ENCODE measurements at places on chromosomes 11 and 22.

- no peak for DNase-seq
Measured at GRCh38 chr22:44116755-44117684, 63.7 kb upstream of the PARVG start.

- no peak for DNase-seq
Measured at GRCh38 chr11:104968355-104968855, at the start of gene CASP4. CASP4 (minus strand) TSS chr11:104968574; CDS start chr11:104968525, 49 bp downstream.

DNA sequence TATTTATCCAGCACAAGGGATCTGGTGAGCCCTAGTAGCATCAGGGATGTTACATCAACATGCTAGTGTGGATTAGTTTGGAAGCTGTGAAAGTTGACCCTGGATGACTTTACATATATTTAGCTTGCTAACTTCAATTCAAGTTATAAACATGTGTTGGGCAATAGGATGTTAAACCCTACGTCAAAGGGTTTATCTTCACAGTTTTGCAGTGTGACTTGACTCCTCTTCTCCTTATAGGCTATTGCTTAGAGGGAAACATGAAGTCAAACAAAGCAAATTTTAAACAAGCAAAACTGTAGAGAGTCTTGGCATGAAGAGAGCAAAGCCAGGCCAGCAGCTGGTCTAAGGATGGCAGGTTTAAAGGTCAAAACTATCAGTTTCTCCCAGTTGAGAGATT, 11.3 kb upstream of the CTSC start:
- no peak for DNase-seq

DNA sequence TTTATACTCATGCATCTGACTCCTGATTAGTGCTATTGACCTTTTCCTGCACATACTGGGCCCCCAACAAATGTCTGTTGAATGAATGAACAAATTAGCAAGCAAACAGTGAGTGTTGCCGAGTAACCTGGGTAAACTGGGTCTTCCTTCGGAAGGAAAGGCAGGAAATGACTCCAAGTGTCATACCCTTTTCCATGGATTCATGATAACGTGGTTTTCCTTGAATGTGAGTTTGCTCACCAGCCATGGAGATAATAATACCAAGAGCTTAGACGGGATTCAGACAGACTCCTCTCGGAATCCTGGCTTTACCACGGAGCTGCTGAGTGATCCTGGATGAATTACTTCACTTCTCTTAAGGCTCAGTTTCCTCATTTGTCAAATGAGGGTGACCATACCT, 16.7 kb downstream of the TECTA start:
- DNase-seq, result no peak

GRCh38 chr22:19831016-19831415, 23.7 kb downstream of the GNB1L start:
- DNase-seq, result no peak

DNA sequence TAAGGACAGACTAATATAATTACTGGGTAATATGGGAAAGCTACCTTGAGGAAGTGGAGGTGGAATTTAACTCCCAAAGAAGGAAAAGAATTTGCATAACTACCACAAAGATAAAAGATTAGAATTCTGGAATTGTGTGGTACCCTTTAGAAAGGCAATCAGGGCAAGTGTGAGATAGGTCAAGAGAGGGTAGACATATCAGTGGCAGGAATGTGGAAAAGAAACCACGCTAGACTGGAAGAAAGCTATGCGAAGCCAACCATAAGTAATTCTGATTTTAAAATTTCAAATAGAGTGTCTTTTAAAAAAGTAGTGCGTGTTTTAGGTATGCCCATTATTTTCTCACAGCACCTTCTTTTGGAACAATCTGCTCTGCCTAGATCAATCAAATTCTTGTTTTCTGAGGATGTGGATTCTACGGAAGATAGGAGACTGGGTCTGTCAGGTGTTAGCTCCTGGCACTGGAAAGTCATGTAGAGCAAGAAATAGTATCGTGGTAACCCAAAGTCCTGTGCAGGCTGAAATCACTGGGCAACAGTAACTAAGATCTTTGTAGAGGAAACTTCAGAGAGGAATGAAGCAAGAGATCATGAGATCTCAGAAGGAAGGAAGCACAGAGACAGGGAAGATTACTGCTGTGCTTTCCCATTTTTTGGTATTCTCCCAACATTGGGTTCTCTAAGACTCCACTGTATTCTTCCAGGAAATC, 111.3 kb upstream of the MTMR2 start:
- DNase-seq, result no peak

- DNase-seq, result no peak
Measured at GRCh38 chr11:109853156-109853776, 239.9 kb upstream of the ZC3H12C start.

- DNase-seq, result no peak
Measured at GRCh38 chr22:26404851-26405421, 24.1 kb upstream of the ASPHD2 start.

DNA sequence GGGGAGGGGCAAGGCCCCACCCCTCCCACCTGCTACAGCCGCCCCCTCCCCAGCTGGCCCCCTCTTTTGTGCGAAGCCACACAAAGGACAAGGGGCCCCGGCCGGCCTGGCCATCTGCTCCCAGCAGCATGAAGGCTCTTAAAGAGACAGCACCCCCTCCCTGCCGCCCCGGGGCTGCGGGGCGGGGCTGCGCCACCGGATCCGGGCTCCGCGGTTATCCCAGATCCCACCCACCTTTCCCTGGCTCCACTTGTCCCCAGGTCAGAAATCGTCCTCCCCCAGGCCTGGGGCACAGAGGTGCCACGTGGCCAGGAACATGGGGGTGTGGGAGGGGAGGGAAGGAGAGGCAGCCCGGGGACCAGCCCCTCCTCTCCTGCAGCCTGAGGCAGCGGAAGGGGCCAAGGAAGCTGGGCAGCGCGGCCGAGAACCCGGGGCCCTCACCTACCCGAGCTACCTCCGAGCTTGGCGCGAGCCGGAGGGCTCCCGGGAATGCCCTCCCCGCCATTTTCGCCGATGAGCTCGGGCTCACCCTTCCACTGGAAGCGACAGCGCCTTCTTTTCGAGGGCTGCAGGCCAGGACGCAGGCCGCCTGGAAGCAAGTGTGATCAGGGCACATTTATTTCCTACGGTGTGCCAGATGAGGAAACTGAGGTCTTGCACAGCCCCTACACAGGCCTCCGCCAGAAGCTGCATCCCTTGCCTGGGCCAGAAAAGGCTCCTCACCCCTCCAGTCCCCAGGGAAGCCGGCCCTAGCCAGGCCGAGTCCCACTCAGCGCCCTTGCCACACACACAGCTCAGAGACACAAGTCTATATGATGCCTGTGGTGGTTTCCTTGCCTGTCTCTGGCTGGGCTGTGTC, 2.5 kb upstream of the RCOR2 start:
- DNase-seq, result no peak

- no peak for DNase-seq
Measured at GRCh38 chr11:116509551-116509950, 263.2 kb downstream of the BUD13 start.

DNA sequence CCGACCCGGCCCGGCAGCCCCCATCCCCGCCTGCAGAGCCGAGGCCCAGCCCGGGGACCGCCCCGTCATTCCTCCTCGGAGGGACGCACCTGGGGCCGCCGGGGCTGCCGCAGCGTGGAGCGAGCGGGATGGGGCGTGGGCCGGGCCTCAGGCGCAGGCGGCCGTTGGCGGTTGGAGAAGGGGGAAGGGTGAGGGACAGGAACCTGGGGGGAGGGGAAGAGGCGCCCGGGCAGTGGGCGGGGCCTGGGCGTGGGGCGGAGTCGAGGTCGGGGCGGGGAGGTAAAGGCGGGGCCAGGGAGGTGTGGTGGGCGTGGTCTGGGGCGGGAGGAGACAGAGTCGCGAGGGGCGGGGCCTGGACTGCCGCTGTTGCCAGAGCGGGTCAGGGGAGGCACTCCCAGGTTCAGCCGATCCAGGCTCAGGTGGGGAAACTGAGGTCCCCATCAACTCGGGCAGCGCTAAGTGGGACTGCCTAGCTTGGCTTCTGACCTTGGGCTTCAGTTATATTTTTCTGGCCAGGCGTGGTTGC, at the start of gene TESMIN:
TSS of gene TESMIN (minus strand) at position 190 of the 526 bp plus-strand sequence. CDS start 860 bp downstream, outside the sequence.
- peak; percentile 92 for DNase-seq

DNA sequence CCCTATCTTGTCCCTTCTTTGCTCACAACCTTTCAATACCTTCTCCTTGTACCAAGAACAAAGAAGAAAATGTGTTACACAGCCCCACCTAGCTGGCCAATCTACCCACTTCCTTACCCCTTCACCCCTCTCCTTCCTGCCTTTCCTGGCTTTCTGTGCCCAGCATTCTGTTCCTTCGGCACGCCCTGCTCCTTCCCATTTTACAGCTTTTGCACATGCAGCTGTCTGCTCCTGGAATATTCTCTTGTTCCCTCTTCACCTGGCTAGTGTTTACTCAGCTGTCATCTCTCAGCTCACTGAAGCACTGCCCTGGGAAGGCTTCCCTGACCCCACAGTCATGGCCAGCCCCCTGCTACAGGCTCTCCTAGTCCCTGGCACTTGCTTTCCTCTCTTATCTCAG, 30.7 kb downstream of the SERPINH1 start:
- no peak for DNase-seq

DNA sequence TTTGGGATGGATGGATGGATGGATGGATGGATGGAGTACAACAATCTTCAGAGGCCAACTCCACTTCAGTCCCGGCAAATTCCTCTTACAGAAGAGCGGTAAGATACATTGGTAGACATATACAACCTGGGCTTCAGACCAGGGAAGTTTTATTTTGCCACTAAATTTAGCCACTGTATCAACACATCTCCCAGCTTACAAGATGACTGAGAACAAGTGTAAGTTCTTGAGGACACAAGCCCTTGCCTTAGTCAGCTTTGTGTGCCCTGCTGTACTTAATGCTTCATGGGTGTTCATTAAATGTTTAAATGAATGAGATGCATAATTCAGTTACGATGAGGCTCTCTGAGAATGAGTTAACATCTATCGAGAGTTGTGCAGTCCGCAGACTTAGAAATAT, 127.7 kb downstream of the COMMD9 start:
- DNase-seq, result no peak

DNA sequence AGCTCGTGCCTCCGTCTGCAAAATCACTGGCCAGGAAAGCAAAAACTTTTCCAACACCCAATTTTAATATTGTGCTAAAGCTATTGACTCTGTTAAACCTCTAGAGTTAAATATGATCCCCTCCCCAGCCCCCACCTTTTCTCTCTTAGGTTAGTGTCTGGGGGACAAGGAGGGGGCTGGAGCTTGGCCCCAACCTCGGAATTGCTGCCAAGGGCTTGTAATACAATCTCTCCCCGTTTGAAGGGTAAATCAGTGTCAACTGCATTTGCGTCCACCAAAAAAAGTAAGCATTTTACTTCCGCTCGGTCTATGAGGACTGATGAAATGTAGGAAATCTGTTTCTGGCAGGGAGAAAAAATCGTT, at the start of gene GAS2:
TSS of gene GAS2 (plus strand) at position 287 of the 363 bp plus-strand sequence. CDS start 8,259 bp downstream, outside the sequence.
- DNase-seq, result no peak

DNA sequence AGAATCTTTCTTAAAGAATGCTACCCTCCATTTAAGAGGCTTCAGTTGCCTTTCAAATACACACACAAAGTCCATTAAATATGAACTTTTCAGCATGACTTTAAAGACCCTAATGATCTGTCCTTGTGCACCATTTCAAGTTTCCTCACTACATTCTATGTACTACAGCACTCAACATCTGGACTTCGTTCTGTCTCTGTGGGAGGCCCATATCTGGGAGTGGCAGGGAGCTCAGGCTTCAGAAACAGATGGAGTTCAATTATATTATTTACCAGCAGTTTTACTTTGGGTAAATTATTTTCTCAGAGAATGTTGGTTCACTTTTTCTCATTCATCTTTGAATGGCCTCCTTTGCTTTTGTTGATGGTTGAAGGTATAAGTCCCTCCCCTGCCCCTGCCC, 67.4 kb downstream of the ANO3 start:
- DNase-seq, result no peak

DNA sequence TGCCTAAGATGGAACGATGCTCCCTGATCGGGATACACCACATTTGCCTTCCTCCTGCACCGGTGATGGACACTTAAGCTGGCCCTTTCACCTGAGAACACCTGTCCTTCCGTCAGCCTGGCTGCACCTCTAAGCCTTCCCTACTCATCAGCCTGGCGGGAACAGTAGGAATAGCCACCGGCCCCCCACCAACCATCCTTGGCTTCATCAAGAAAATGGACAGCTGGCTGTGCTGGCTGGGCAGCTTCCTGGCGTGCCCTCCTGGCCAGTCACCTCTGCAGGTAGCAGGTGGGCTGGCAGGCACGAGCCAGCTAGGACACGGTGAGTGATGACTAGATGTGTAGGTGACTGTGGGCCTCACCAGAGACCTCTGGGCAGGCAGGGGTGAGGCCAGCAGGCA, 142.8 kb downstream of the CTTN start:
- DNase-seq, result no peak

DNA sequence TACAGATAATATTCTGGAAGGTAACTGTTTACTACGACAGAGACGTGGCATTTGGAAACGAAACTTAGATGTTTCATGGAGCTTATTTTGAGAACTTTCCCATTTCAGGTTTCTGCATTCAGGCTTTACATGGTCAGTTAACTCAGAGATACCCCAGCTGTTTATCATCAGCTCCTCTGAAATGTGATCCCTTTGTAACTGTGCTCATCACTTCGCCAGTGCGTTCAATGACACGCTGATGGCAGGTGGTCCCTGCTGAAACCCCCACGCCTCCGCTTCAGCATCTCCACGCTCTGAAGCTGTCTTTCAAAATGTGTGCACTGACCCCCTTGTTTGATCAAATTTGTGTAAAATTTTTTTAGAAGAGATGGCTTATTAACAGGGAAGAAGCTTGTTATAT, 30.5 kb downstream of the ALG12 start:
- no peak for DNase-seq

- DNase-seq, result no peak
Measured at GRCh38 chr11:131191606-131192005, 178.8 kb upstream of the NTM start.
